ENCODE measurements at places on chromosomes 7 and 10.

DNA sequence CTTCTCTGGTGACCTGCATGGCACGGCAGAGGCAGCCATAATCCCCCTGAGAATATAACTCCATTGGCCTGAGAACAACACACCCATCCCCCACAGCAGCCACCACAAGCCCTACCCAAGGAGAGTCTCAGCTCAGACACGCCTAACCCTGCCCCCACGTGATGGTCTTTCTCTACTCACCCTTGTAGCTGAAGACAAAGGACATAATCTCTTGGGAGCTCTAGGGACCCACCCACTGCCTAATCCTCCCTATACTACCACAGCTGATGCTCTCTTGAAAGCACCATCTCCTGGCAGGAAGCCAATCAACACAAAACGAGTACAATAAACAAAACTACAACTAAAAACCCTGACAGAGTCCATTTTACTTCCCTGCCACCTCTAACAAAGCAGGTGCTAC is 30.7 kb upstream of the HPSE2 start:
- no peak for DNase-seq
- H3K27me3 ChIP-seq: no peaks in the 10 kb centered on the region
- no peaks in the 10 kb centered on the region for H3K4me1 ChIP-seq
- no peak overlapping the region for H3K27ac ChIP-seq
- no peak overlapping the region for H3K4me3 ChIP-seq

DNA sequence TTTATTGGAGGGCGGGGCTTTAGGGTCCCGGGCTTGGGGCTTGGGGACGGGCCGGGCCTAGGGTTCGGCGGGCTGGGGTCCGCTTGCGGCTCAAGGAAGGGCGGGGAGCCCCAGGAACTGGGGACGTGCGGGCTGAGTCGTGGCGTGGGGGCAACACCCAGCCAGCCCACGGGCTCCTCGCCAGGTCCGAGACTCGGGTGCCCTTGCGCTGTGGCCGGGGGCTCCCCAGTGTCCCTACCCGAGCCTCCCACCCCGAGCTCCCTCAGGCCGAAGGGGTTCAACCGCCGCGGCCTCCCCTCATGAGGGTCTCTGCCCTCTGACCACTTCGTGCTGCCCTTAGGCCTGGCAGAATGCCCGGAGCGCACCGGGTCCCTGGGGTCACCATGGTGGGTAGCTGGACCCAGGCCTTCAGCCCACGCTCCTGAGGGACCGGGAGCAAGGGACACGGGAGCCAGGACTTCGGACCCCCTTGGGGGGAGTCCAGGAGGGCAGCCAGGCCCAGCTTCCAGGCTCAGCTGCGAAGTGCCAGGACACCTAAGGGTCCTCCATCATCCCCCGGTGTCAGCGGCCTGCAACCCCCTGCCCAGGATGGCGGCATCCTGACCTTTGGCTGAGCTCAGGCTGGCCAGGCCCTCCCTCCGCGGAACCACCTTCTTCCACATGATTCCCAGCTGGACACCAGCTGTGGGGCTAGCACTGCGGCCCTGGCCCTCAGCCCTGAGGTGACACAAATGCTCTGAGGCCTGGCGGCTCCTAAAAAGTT is 524 bp upstream of the FUOM start:
- H3K4me3 ChIP-seq: no peak overlapping the region
- H3K27me3 ChIP-seq: no peaks in the 10 kb centered on the region
- no peak overlapping the region for H3K27ac ChIP-seq
- H3K4me1 ChIP-seq: no peaks in the 10 kb centered on the region
- H3K36me3 ChIP-seq: peaks cover 17% of the 10 kb centered on the region
- no peak for DNase-seq

DNA sequence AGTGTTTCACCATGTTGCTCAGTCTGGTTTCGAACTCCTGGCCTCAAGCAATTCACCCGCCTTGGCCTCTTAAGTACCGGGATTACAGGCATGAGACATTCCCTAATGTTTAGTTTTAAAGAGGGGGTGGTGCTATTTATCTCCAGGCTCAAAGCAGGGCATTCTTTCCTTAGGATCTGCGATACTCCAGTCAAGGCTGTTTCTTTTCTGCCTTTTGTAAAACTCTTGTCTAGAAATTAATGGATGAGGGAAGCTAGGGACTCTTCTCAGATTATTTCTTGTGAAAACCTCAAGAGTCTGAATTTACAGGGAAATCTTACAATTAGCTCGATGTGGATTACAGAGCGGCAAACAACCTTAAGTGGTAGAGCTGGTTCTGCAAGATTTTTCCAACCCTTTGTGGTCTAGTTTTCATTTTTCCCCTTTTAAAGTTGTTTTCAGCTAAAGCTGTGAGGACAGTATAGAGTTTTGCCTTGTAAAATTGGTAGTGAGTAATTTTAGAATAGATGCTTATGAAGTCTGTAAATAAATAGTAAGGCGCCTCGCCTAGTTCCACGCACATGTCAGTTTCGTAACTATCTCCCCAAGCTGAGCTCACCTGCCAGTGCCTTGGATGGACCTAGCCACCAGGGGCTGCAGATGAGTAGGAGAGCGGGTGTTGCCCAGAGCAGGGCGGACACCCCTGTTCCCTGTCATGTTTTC is 53.1 kb downstream of the CUX1 start:
- no peak for DNase-seq
- H3K4me1 ChIP-seq: peaks cover 17% of the 10 kb centered on the region
- H3K36me3 ChIP-seq: no peaks in the 10 kb centered on the region
- peak overlapping the region; percentile 81 for H3K27ac ChIP-seq

- H3K4me1 ChIP-seq: peaks cover 11% of the 10 kb centered on the region
- H3K27me3 ChIP-seq: no peaks in the 10 kb centered on the region
- DNase-seq: no peak
- H3K27ac ChIP-seq: no peak overlapping the region
- H3K36me3 ChIP-seq: no peaks in the 10 kb centered on the region
Measured at GRCh38 chr10:110423650-110424049, 74.1 kb upstream of the DUSP5 start.

GRCh38 chr7:34486371-34486770 is 171.6 kb upstream of the NPSR1 start:
- H3K27ac ChIP-seq: no peak overlapping the region
- no peak overlapping the region for H3K4me3 ChIP-seq
- H3K27me3 ChIP-seq: no peaks in the 10 kb centered on the region
- H3K4me1 ChIP-seq: no peaks in the 10 kb centered on the region
- no peaks in the 10 kb centered on the region for H3K36me3 ChIP-seq

- no peak overlapping the region for H3K4me3 ChIP-seq
- H3K27me3 ChIP-seq: no peaks in the 10 kb centered on the region
- no peak for DNase-seq
- H3K4me1 ChIP-seq: peaks cover 12% of the 10 kb centered on the region
- no peaks in the 10 kb centered on the region for H3K36me3 ChIP-seq
- H3K27ac ChIP-seq: peak overlapping the region; percentile 93
Measured at GRCh38 chr10:129532838-129533237, 65.8 kb downstream of the MGMT start.

DNA sequence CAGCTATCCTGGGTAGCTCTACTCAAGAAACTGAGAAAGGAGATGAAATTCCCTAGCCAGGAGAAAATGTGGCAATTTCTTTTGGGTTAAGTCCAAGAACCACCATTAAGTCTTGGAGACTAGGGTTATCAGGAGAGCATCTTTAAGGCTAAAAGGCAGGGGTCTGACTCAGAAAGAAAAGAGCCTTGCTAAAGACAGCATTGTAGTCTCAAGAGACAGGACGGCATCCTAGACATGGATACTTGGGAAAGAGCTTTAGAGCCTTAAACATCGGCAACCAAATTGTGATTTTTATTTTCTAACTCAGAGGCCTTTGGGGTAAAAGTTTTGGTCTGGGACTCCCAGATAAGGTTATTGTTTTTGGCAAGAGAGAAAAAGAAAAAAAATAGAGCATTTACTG is 83.1 kb downstream of the FAS start:
- no peaks in the 10 kb centered on the region for H3K36me3 ChIP-seq
- H3K27me3 ChIP-seq: no peaks in the 10 kb centered on the region

- H3K27ac ChIP-seq: no peak overlapping the region
- H3K4me3 ChIP-seq: no peak overlapping the region
- peaks cover 5% of the 10 kb centered on the region for H3K4me1 ChIP-seq
- no peaks in the 10 kb centered on the region for H3K27me3 ChIP-seq
Measured at GRCh38 chr7:94295850-94296249, 98.8 kb upstream of the COL1A2 start.

- no peak for DNase-seq
- H3K27ac ChIP-seq: no peak overlapping the region
- H3K36me3 ChIP-seq: no peaks in the 10 kb centered on the region
- no peaks in the 10 kb centered on the region for H3K27me3 ChIP-seq
- no peaks in the 10 kb centered on the region for H3K4me1 ChIP-seq
Measured at GRCh38 chr7:87687653-87688254, 59.6 kb downstream of the RUNDC3B start.

- H3K4me3 ChIP-seq: no peak overlapping the region
- H3K27me3 ChIP-seq: no peaks in the 10 kb centered on the region
- H3K27ac ChIP-seq: no peak overlapping the region
Measured at GRCh38 chr10:89382757-89383156, 4.9 kb downstream of the IFIT1B start.

GRCh38 chr10:121311812-121312443 is 286.3 kb downstream of the FGFR2 start:
- no peak overlapping the region for H3K4me3 ChIP-seq
- H3K27ac ChIP-seq: peak overlapping the region; percentile 62
- H3K36me3 ChIP-seq: no peaks in the 10 kb centered on the region
- peaks cover 14% of the 10 kb centered on the region for H3K4me1 ChIP-seq
- no peak for DNase-seq

DNA sequence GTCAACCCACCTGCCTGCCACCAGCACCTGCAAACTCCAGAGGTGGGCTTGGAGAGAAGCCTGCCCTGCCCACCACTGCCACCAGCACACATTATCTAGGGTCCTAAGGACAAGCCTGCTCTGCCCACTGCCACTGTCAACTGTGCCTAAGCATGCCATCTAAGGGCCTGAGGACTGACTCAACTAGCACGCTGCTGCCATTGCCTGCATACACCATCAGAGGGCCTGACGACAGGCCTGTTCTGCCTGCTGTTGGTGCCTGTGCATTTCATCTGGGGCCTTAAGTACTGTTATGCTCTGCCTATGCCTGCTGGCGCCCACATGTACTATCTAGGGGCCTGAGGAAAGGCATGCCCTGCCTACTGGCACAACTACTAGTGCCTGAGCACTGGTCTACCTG is 27.0 kb upstream of the LRRD1 start:
- no peaks in the 10 kb centered on the region for H3K4me1 ChIP-seq
- peaks cover 88% of the 10 kb centered on the region for H3K36me3 ChIP-seq
- no peak overlapping the region for H3K27ac ChIP-seq
- H3K4me3 ChIP-seq: no peak overlapping the region

DNA sequence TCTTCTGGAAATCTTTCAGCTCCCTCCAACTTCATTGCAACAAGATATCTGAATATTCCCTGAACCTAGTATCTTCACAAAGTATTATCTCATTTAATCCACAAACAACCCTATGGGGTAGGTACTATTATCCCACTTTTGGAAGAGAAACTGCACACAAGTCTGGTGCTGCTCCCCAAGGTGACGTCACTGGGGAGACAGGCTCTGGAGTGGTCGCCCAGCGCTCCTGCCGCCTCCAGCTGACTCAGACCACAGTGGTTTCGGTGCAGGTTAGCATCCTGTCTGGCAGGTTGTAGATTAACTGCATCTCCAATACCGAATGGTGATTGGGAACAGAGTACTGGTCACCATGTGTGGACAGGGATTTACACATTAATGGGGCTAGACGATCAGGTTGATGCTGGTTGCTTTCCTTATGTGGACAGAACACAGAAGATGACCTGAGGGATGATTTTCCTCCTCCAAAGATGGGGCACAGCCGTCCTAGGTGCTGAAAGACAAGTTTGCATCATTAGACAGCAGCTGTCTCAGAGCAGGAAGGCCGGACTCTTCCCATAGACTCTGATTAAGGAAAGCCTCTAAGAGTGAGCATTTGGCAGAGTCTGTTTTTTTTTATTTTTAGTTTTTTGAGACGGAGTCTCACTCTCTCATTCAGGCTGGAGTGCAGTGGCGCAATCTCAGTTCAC is 128.6 kb downstream of the TRRAP start:
- no peaks in the 10 kb centered on the region for H3K4me1 ChIP-seq
- no peaks in the 10 kb centered on the region for H3K27me3 ChIP-seq
- peaks cover 51% of the 10 kb centered on the region for H3K36me3 ChIP-seq
- no peak overlapping the region for H3K4me3 ChIP-seq
- no peak overlapping the region for H3K27ac ChIP-seq

- DNase-seq: no peak
- no peaks in the 10 kb centered on the region for H3K4me1 ChIP-seq
Measured at GRCh38 chr10:69751214-69751613, 50.5 kb upstream of the COL13A1 start.

- H3K36me3 ChIP-seq: no peaks in the 10 kb centered on the region
- H3K4me1 ChIP-seq: no peaks in the 10 kb centered on the region
- H3K27me3 ChIP-seq: no peaks in the 10 kb centered on the region
- no peak for DNase-seq
Measured at GRCh38 chr7:18208921-18209320, 181.3 kb upstream of the PRPS1L1 start.

DNA sequence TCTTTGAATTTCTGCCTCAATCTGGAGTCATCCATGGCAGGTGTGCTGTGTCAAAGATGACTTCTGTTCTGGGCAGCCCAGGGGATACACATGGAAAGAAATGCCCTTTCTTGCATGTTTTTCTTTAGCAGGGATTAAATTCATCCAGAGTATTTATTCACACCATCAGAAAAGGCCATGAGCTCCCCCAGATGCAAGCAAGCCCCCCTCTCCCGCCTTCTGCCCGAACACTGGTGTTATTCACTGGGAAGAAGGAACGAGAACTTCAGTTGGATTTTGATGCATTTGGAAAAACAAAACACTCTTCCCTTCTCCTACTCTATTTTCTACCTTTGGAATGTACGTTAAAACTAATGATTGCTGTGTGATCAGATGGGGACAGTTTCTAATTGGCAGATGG is 1.4 kb downstream of the PLPP4 start:
- no peak overlapping the region for H3K4me3 ChIP-seq
- no peak overlapping the region for H3K27ac ChIP-seq
- DNase-seq: no peak
- H3K27me3 ChIP-seq: peaks cover 4% of the 10 kb centered on the region

DNA sequence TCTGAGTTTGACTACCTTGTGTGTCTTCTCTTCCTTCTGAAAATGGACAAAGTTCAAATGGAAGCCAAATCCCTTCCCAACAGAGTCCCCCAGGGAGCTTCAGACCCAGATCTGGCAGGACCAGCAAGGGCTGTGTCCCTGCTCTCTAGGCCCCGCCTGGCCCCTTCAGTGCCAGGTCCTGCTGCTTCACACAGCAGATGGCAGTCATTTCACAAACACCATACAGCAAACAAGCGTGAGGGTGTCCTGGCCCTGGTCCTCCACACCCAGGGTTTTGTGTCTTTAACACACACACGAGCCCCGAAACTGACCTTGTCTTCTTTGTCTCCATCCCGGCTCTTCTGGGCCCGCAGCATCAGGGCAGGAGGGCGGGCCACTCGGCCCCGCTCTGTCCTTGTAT is 145.0 kb downstream of the TCERG1L start:
- H3K4me1 ChIP-seq: no peaks in the 10 kb centered on the region
- H3K27ac ChIP-seq: no peak overlapping the region
- no peaks in the 10 kb centered on the region for H3K27me3 ChIP-seq
- H3K36me3 ChIP-seq: no peaks in the 10 kb centered on the region

Data from RWPE2 (cell line).